ENCODE measurements at places on chromosomes 11 and 22. TPM values are rescaled to one million over a fixed set of nuclear protein-coding genes. Genes with fewer than 3 reads are reported as not detected.
A peak's percentile ranks its signal among the peaks of the same experiment; 100 is the strongest.

Gene TSPAN32
- total RNA-seq: 0.97 TPM

DNA sequence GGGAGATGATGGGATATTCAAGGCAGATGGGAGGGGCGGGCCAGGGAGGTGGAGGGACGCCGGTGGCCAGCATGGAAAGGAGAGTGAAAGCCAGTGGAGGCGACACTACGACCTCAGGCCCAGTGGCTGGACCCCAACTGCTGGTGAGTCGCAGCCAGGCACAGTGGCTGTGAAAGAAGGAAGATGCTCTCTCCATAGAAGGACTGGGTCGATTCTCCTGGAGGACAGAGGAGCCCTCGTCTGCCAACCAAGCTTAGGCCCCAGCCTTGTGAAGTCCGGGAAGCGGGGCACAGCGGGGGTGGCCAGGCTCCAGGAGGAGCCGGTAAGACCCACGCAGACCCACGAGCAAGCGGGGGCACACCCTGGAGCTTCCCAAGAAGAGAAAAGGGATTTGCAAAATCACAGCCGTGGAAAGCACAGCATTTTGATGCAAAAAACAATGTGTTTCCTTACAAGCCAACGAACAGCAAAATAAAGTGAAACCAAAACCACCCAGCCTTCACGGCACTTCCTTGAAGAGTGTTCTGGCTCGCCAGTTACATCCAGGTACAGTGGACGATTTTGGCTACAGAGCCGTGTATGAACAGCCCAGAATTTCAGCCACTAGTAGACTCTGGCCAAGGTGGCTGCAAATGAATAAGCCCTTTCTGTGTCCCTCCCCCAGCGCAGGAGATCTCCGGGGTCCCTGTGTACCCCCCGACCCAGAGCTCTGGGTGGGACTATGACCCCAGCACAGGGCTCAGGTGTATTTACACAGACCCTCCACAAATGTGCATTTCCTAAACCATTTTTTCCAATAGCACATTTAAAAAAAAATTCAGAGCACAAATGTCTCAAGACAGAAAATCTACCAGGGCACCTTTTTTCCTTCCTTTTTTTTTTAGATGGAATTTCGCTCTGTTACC is 96.9 kb downstream of the TRMU start:
- H3K36me3 ChIP-seq: no peaks in the 10 kb centered on the region
- peaks cover 21% of the 10 kb centered on the region for H3K4me1 ChIP-seq
- peak overlapping the region; percentile 63 for H3K27ac ChIP-seq
- no peak overlapping the region for H3K4me3 ChIP-seq

Gene OR51B4
- not detected for total RNA-seq

DNA sequence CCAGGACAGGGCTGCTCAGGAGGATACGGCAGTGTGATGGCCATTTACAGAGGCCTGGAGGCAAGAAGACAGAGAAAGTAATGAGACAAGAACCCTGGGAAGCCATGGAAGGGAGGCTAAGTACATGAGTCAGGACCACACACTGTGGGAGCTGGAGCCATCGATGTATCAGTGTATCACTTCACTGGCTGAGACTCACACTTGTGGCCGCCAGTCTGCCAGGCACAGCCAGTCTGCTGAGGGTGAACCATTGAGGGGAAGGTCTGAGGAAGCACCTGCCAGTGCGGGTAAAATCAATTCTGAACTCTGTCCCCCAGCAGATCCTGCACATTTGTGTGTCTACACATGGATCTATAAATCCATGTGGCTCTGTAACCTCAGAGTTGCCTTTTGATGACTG is 195.6 kb downstream of the GRIK4 start:
- no peak overlapping the region for H3K4me3 ChIP-seq
- peaks cover 26% of the 10 kb centered on the region for H3K4me1 ChIP-seq
- DNase-seq: peak; percentile 22
- no peak overlapping the region for H3K27ac ChIP-seq
- no peaks in the 10 kb centered on the region for H3K36me3 ChIP-seq

DNA sequence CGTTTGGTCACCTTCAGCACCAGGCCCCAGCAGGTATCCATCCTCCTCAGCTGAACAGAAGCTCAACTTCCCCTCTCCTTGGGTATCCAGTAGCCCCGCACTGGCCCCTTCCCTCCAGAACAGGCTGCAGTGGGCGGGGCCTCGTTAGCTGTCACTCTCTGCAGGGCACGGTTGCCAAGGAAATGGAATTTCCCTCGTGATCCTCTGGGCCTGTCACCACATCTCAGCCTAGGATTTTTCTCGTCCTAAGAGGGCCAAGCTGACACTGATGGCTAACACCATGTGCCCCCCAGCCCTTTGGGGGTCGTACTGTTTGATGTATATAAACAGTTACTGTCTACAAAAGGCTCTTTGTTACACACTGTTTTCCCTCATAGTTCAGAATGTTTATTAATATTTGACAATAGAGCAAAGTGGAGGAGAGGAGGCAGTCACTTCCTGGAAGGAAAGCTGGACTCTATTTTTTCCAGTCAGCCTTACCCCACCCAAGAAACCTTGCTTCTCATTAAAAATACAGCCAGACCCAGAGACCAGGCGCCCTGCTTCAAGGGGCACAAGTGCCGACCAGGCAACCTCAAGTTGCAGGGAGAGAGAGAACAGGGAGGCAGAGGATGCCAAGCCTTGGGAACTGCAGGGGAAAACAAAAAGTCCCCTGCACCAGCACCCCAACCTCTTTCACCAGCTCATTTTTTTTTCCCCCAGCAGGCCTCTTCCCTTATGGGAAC is 44.5 kb downstream of the FEZ1 start:
- no peaks in the 10 kb centered on the region for H3K36me3 ChIP-seq
- H3K4me1 ChIP-seq: no peaks in the 10 kb centered on the region
- no peaks in the 10 kb centered on the region for H3K27me3 ChIP-seq
- no peak overlapping the region for H3K27ac ChIP-seq
- DNase-seq: peak; percentile 41

Gene BACE1
- total RNA-seq: 11.0 TPM

DNA sequence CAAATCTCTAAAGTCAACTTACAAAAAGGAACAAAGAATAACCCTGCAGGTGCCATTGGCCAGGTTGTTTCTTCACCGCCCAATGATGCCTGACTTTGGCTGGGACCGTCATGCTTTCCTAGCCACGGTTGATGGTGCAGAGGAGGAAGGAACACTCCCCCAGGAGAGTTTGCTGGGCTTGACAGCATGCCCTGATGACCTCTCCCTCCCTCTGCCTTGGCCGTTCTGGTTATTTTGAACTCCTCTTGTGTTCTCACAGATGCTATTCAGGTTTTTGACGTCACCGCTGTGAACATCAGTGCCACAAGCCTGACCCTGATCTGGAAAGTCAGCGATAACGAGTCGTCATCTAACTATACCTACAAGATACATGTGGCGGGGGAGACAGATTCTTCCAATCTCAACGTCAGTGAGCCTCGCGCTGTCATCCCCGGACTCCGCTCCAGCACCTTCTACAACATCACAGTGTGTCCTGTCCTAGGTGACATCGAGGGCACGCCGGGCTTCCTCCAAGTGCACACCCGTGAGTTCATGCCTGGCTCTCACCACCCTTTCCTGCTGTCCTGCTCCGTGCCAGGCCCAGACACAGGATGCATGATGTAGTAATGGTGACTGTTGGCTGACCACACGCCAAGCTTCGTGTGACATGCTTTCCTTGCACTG is 89.0 kb upstream of the OR4B1 start:
- no peaks in the 10 kb centered on the region for H3K36me3 ChIP-seq
- no peaks in the 10 kb centered on the region for H3K4me1 ChIP-seq
- no peaks in the 10 kb centered on the region for H3K27me3 ChIP-seq
- DNase-seq: no peak
- no peak overlapping the region for H3K4me3 ChIP-seq
- H3K27ac ChIP-seq: no peak overlapping the region

Gene AMOTL1
- 60.8 TPM for total RNA-seq

- no peak for DNase-seq
- no peak overlapping the region for H3K4me3 ChIP-seq
- H3K27me3 ChIP-seq: no peaks in the 10 kb centered on the region
- no peaks in the 10 kb centered on the region for H3K4me1 ChIP-seq
- H3K27ac ChIP-seq: no peak overlapping the region
- no peaks in the 10 kb centered on the region for H3K36me3 ChIP-seq
Observed at GRCh38 chr22:47334601-47335000, 572.2 kb downstream of the TBC1D22A start.

Gene DESI1
- 38.9 TPM for total RNA-seq

Gene MIAT
- 0.41 TPM for total RNA-seq

DNA sequence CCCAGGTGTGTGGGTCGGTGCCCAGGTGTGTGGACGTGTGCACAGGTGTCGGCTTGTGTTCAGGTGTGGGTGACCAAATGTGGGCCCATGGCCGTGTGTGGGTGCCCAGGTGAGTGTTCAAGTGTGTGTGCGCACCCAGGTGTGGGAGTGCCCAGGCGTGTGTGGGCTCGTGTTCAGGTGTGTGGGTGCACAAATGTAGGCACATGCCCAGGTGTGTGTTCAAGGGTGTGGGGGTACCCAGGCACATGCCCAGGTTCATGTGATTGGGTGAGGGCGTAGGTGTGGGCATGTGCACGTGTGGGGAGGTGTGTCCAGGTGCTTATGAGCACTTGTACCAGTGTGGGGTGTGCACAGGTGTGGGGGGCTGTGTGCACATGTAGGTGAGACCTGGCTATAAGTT is 42.8 kb downstream of the MOB2 start:
- DNase-seq: no peak
- H3K27me3 ChIP-seq: no peaks in the 10 kb centered on the region
- H3K4me1 ChIP-seq: peaks cover 2% of the 10 kb centered on the region
- no peak overlapping the region for H3K27ac ChIP-seq

DNA sequence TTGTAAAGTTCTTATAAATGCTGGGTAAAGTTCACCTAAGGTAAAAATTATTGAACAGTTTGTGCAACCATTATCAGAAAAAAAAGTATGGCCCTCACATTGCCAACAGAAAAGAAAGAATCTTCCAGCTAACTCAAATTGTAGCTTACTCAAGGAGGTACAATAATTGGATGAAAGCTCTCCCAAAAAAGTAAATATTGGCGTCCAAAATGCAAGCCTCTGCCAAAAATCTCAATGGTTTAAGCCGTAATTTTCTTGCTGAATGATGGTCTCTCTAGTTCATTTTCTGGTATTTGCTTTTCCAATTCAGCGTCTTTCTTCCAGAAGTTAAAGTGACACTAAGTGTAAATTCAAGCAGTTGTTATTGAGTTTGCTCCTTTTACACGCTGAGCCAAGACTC is 727.3 kb downstream of the LRRC4C start:
- DNase-seq: no peak
- no peak overlapping the region for H3K4me3 ChIP-seq
- H3K4me1 ChIP-seq: no peaks in the 10 kb centered on the region
- no peaks in the 10 kb centered on the region for H3K36me3 ChIP-seq
- no peaks in the 10 kb centered on the region for H3K27me3 ChIP-seq
- no peak overlapping the region for H3K27ac ChIP-seq

DNA sequence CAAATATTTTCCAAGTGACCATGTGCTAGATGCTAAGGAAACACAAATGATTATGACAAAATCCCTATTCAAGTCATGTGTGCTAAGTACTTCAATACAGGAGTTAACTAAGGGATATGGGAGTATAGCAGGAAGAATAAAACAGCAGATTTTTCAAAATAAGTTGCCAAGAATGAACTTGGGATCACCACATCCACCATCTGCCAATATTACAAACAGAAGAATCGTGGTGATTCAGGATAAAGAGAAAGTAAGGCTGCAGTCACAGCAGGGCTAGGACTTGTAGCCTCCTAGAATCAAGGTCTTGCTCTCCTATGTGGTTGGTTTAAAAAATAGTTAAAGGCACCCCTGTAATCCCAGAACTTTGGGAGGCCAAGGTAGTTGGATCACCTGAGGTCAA is 34.3 kb downstream of the MRTFA start:
- H3K4me1 ChIP-seq: peaks cover 20% of the 10 kb centered on the region
- no peaks in the 10 kb centered on the region for H3K36me3 ChIP-seq
- no peak for DNase-seq
- no peak overlapping the region for H3K27ac ChIP-seq
- H3K27me3 ChIP-seq: no peaks in the 10 kb centered on the region
- no peak overlapping the region for H3K4me3 ChIP-seq

DNA sequence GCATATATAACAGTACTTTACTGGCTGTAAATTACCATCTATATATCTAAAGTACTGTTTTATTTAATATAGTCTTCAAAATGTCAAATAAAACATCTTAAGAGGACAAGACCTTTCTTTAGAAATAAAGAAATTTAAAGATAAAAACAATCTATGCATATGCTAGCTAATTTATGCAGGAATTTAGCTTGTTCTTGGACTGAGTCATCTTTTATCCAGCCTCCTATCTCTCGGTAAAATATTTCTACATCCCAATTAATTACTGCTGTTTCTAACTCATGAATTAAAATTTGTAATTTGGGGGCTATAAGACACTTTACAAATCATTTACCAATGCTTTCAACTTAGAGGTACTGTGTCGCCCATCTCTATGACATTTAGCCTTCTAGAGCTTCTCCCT is 72.8 kb upstream of the DDI1 start:
- DNase-seq: no peak
- no peak overlapping the region for H3K27ac ChIP-seq
- no peaks in the 10 kb centered on the region for H3K4me1 ChIP-seq
- no peak overlapping the region for H3K4me3 ChIP-seq
- no peaks in the 10 kb centered on the region for H3K36me3 ChIP-seq
- no peaks in the 10 kb centered on the region for H3K27me3 ChIP-seq

Gene C11orf71
- total RNA-seq: 9.8 TPM

DNA sequence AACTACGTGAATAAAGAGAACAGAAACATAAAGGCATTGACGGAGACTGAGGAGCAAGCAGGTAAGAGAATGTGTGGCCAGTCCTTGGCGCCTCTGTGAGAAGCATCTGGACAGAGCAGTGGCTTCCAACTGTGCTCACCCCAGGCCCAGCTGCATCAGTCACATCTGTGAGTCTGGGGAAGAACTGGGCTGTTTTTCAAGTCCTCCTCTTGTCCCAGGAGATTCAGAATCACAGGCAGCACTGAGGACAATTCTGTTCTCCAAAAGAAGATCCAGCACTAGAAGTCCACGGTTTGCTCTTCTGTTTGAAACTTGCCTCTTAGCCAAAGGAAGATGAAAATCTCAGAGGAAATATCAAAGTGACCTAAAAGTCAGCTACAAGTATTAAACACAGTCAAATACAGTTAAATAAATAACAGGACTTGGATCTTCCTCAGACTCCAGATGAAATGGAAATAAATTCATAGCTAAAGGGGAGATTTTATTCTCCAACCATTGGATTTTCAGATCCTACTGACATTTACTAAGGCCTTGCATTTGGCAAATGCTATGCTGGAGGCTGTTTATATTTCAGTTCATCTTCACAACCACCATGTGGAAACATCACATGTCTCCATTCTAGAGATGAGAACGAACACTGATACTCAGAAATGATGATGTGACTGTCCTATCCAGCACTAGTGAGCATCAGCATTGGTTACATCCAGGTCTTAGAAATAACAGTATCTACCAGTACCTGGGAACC is 14.1 kb downstream of the FAM181B start:
- H3K4me1 ChIP-seq: no peaks in the 10 kb centered on the region
- H3K36me3 ChIP-seq: no peaks in the 10 kb centered on the region
- no peak overlapping the region for H3K27ac ChIP-seq
- DNase-seq: no peak

GRCh38 chr11:63501236-63501635 is 4.6 kb upstream of the LGALS12 start:
- no peak overlapping the region for H3K4me3 ChIP-seq
- H3K36me3 ChIP-seq: no peaks in the 10 kb centered on the region
- no peak for DNase-seq
- no peak overlapping the region for H3K27ac ChIP-seq
